Small intestine (tissue), 16 donors: ENCODE measurements at places on chromosomes 5 and 9. TPM values are rescaled to one million over a fixed set of nuclear protein-coding genes. Genes with fewer than 3 reads are reported as not detected.
A peak's percentile ranks its signal among the peaks of the same experiment; 100 is the strongest.

- DNase-seq, result no peak
These were observed 211.2 kb downstream of the GADD45G start for GRCh38 chr9:89815903-89816573.

- DNase-seq, result no peak
These were observed 77.0 kb upstream of the PLPP6 start for GRCh38 chr9:4585135-4585534.

- no peak for DNase-seq
These were observed 115.0 kb downstream of the NFIB start for GRCh38 chr9:14198841-14199455.

DNA sequence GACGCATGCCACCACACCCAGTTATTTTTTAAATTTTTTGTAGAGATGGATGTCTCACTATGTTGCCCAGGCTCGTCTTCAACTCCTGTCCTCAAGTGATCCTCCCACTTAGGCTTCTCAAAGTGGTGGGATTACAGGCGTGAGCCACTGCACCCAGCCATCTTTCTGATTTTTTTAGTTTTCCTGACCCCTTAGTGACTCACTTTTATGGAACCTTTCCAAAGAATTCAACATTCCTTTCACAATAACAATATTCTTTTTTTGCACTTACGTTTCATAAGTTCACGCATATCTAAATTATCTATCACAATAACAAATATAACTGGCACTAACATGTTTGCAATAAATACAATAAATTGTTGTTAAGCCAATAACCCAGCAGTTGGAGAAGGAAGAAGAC lies 8.5 kb downstream of the ELOVL7 start:
- no peak for DNase-seq

AFF4 gene
- polyA plus RNA-seq, result 7.0 TPM

BARX1 gene
- polyA plus RNA-seq, result 0.39 TPM

DNA sequence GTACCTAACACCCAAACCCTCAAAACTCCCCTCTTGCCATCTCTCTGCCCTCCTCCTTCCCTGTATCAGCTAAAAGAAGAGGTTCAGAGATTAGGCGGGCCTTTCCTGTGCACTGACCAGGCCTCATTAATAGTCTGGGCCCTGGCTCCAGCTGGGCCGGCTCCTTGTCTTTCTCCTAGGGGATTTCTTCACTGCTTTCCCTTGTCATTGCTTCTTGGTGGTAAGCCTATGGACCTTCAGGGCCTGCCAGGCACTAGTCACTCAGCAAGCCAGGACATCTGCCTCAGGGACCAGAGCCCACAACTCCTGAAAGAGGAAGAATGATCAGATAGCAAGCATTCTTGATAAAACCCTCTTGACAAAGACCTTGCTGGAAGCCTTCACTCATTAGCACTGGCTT lies 50.9 kb downstream of the MRRF start:
- DNase-seq, result no peak

DNA sequence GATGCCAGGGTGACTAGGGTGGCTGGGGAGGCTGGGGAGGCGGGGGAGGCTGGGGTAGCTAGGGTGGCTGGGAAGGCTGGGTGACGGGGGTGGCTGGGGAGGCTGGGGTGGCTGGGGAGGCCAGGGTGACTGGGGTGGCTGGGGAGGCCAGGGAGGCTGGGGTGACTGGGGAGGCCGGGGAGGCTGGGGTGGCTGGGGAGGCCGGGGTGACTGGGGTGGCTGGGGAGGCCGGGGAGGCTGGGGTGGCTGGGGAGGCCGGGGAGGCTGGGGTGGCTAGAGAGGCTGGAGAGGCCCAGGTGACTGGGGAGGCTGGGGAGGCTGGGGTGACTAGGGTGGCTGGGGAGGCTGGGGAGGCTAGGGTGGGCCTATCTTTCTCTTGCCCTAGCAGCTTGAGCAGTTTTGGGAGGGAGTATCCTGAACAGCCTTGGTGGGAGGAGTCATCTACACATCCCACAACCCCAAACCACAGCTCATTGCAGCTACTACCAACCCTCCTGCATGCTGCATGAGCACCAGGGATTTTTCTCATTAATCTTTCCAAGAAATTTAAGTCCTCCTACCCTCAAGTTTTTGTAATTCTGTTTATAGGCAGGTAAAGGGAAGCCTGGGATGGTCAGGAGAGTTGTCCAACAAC lies 203.2 kb upstream of the IRX1 start:
- no peak for DNase-seq

- no peak for DNase-seq
These were observed 26.1 kb upstream of the RASGEF1C start for GRCh38 chr5:180235077-180235476.

- DNase-seq, result peak; percentile 69
These were observed 41.4 kb upstream of the CLPTM1L start for GRCh38 chr5:1386274-1386717.

DNA sequence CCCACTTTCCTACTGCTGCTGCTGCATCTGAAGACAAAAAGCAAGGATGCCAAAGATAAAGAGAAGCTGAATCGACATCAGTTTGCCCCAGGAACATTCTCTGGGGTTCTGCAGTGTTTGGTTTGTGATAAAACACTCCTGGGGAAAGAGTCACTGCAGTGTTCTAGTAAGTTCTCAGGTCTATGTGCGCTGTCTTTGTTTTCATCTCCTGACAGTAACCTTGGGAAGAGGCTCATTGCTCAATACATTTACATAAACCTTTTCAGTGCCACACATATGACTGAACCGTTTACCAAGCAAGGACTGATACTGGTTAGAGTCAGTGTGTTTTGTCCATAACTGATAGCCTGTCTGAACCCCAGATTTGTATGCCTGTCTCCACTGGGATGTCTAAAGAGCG lies 232.1 kb downstream of the ARHGEF28 start:
- DNase-seq, result no peak

- DNase-seq, result no peak
These were observed 817.1 kb downstream of the TLR4 start for GRCh38 chr9:118521261-118521660.

FOXD4L6 gene
- polyA plus RNA-seq, result not detected

GRCh38 chr5:150123542-150123941 lies 32.1 kb downstream of the PDGFRB start:
- no peak for DNase-seq

TMEM252 gene
- polyA plus RNA-seq, result 0.89 TPM

FLT4 gene
- 15.8 TPM for polyA plus RNA-seq

SOHLH1 gene
- not detected for polyA plus RNA-seq

MAPK9 gene
- 29.1 TPM for polyA plus RNA-seq

GRCh38 chr5:112616812-112617547 lies 120.7 kb upstream of the APC start:
- DNase-seq, result no peak

DNA sequence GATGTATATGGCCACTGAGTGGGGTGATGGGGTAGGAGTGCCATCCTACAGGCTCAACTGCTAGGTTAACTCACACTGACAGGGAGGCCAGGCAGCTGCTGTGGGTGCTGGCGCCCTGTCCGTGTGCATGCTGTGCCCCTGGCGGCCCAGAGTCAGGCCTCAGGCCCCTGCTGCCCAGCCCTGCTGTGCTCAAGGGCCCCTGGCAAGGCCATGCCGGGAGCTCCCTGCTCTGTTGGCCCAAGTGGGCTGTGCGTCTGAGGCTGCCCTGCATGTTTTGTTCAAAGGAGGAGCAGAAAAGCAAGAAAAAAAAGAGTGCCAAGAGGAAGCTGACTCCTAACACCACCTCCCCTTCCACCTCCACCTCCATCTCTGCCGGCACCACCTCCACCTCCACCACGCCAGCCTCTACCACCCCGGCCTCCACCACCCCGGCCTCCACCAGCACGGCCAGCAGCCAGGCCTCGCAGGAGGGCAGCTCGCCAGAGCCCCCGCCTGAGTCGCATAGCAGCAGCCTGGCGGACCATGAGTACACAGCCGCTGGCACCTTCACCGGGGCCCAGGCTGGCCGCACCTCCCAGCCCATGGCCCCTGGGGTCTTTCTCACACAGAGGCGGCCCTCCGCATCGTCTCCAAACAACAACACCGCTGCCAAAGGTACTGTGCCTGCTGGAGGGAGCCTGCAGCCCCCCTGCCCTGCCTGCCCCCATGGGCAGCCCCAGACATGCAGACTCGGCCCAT lies 100.1 kb downstream of the PHF2 start:
- no peak for DNase-seq

DNA sequence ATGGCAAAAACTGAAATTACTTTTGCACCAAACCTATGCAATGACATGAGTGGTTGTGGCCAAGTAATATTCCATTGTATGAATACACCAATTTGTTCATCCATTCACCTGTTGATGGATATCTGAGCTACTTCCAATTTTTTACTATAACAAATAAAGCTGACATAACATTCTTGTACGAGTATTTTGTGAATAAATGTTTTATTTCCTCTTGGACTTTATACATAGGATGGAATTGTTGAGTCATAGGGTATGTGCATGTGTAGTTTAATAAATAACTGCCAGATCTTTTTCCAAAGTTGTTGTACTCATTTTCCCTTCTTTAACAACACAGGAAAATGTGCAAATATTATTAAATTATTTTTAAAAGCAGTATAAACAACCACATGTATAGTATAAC lies 146.1 kb upstream of the ZNF462 start:
- peak; percentile 51 for DNase-seq

- no peak for DNase-seq
These were observed 12.5 kb upstream of the RAD23B start for GRCh38 chr9:107270580-107270979.

CDX1 gene
- 219 TPM for polyA plus RNA-seq

DNA sequence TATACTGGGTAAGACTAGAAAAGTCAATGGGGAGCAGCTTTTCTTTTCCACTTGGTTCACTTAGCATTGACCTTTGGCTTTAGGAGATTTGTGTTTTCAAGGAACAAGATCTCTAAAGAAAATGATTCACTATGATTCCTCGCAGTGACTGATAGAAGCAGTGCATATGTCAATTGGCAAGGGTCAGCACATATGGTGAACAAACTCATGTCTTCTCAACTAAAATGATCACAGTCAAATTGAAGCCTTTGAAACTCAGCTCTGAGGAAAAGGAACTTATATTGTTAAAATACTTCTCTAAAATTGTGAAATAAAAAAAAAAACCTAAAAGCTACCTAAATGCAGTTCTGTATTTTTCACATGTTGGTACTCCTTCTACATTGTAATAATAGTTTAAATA lies 43.2 kb upstream of the IL7R start:
- DNase-seq, result no peak

DNA sequence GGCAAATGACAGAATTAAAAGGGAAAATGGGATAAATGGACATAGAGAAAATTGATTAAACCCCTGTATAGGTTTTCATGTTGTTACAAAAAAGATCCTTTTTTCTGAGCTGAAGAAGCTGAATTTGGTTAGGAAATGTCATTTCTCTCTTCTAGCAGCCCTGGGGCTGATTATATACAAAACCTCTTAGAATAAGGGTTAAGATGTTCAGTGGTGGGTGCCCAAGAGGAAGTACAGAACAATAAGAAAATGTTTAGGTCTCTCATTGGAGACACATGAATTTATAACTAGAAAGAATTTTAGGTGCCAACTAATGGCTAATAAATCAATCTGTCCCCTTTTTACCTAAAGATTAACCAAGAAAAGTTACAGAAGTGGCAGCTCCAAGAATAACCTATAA lies 14.2 kb downstream of the ABHD17B start:
- DNase-seq, result no peak

DNA sequence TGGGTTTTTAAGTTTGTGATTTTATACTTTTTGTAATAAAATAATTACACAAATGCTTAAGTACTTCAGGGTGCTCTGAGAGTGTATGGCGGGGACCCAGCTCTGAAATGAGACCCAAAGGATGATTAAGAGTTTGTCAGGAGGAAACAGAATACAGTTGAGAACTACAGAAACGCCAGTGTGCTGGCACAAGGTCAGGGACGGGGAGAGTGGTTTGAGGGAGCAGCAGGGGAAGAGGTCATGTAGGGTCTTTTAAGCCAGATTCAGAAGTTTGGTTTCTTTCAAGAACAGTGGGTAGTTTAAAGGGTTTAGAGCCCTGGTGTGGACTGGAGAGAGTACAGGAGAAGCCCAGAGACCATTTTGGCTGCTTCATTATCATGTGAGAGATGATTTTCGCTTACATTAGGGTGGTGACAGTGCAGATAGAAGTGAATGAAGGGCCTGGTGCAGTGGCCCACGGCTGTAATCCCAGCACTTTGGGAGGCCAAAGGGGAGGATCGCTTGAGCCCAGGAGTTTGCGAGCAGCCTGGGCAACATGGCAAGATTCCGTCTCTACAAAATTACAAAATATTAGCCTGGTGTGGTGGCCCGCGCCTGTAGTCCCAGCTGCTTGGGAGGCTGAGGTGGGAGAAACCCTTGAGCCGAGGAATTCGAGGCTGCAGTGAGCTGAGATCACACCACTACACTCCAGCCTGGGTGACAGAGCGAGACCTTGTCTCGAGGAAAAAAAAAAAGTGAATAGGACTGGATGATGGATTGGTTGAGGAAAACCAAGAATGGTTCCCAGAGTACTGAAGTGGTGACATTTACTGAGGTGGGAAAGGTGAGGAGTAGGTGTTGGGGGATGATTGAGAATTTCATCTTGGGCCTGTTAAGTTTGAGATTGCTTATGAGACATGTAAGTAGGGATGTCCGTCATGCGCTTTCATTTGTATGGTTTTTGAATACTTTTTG lies 1.4 kb upstream of the ETF1 start:
- peak; percentile 44 for DNase-seq

DDX4 gene
- polyA plus RNA-seq, result 0.01 TPM

DNA sequence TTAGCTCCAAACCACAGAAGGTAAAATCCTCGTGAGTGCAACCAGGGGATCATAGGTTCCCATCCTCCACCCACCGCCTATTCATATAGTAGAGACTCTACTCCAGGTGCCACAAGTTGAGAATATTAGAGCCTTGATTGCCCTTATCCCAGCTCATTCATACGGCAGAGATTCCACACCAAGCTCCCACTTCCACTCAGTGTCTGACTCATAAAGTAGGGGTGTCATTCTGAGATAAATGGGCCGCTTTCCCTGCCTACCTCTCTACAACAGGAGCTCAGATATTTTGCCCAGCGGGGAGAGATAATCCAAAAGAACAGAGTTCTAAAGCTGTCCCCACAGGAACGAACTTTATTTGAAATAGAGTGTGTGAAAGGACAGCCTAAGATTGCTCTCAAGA lies 9.4 kb downstream of the SLC22A4 start:
- no peak for DNase-seq

FCHSD1 gene
- polyA plus RNA-seq, result 22.0 TPM

GRCh38 chr9:131464354-131465000 lies 38.2 kb upstream of the POMT1 start:
- DNase-seq, result no peak

ISL1 gene
- polyA plus RNA-seq, result 2.2 TPM

NFIB gene
- 7.8 TPM for polyA plus RNA-seq

DNA sequence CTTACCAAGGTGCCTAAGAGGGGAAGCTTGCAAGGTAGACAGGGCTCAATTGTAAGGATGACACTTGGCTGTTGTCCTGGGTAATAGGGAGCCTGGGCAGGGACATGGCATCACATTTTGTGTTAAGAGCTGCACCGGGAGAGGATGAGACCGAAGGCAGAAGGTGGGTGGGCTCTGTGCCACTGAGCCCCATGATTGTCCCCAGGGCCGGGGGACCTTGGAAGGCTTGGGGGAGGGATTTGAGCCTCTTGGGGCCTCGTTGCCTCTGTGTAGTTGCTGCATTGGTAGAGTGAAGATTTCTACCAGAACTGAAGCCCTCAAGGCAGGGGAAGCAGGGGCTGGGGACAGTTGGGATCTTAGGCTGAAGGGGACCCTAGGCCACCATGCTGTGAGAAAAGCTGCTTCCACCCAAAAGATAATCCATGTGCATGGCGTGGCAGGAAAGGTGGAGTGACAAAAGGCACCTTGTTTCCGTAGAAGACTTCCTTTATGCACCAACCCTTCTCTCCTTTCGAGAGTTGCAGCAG lies 11.9 kb downstream of the FGF18 start:
- no peak for DNase-seq

- DNase-seq, result peak; percentile 49
These were observed 18.6 kb downstream of the ANXA6 start for GRCh38 chr5:151139015-151139414.

GRCh38 chr9:88933607-88934379 lies 57.5 kb upstream of the S1PR3 start:
- peak; percentile 20 for DNase-seq
